ENCODE measurements at places on chromosomes 6 and 20.

DNA sequence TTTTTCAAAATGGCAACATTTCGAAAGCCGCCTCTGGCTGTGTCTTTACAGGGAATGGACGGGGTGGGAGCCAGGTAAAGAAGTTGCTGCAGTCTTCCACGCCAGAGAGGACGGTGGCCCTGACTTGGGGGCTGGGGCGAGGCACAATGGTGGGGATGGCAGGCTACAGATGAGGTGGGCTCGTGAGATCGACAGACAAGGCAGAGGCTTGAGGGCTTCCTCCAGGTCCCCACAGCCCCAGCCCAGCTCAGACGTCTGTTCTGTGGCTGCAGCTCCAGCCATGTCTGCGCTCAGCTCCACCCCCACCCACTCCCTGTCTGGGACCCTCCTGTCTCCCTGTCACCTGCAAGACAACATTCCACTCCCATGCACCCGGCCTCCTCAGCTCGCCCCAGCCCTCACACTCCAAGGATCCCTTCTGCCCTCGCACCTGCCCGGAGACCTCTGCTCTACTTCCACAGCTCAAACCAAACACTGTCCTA is 7.4 kb upstream of the C20orf144 start:
- DNase-seq, result no peak

- no peak for DNase-seq
Observed at GRCh38 chr6:163708466-163708865, 293.9 kb downstream of the QKI start.

GRCh38 chr20:55194947-55195346 is 719.6 kb downstream of the DOK5 start:
- no peak for DNase-seq

DNA sequence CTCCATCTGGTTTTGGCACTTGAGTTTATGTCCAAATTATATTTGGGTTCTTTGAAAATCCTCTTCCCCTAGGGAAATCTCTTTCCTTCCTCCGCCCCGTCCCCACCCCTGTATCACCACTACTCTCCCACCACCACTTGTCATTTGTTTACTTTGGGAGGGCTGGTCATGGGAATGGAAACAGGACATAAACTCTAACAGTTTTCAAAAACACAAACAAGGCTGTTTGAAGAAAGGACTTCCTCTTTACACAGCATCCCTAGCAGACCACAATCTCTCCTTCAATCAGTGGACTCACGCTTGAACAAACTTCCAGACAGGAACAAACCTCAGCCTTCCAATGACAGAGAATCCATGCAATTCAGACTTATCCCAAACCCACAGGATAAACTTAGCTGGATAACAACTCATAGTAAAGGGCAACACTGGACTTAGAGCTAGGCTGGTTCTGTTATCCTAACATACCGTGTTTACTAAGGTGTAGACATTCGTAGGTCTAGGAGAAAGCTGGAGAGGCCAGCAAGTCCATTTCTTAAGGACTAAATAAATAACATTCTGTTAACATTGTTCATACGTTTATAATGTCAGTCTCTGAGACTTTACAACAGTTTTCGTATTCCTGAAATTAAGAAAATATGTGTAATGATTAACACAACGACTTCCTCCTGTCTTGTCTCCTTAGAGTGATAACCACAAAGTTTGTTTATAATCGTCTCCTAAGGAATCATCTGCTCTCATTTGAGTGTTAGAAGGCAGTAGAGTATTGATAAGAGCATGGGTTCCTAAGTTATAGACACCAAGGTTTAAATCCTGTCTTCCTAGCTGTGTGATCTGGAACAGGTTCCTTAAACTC is 44.1 kb upstream of the CTAGE9 start:
- no peak for DNase-seq

DNA sequence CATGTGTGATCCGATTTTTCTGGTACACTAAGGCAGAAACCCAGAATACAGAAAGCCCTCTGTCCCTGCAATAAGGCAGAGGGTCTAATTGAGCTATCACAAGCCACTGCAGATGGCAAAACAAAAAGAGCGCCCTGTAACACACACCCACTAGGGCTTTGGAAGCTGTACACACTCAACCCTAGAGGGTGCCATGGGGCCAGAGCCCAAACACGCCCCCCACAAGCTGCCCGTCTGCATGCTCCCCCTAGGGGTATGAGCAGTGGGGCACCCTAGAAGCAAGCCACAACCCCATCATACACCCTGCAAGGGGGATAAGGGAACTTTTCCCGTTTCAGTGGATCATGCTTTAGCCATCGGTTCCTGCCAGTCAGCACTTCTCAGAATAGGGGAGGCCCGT is 62.2 kb upstream of the PDE10A start:
- DNase-seq, result no peak

- DNase-seq, result no peak
Observed at GRCh38 chr6:89680551-89680950, 42.0 kb upstream of the LYRM2 start.

- DNase-seq, result no peak
Observed at GRCh38 chr20:53599910-53600632, 6.4 kb upstream of the ZNF217 start.

- DNase-seq, result no peak
Observed at GRCh38 chr20:21182832-21183563, 57.1 kb downstream of the KIZ start.

GRCh38 chr6:105452924-105453756 is 50.3 kb upstream of the PREP start:
- peak; percentile 51 for DNase-seq

DNA sequence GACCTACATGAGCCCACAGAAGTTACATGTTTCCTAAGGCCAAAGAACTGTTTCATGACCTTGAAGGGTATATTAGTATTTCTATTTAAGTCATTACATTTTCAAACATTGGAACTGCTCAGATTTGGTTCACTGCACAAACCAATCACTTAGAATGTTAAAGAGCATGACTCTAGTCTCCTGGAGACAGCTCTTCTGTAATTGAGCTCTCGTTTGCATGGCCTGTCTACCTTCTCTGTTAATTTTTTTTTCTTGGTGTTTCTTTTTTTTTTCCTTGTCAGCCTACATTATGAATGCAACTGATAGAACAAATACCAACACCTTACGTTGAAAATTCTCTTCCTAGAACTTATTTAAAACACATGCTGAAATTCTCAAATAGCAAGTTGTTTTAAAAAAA is 860.2 kb upstream of the MAP3K7 start:
- DNase-seq, result no peak

DNA sequence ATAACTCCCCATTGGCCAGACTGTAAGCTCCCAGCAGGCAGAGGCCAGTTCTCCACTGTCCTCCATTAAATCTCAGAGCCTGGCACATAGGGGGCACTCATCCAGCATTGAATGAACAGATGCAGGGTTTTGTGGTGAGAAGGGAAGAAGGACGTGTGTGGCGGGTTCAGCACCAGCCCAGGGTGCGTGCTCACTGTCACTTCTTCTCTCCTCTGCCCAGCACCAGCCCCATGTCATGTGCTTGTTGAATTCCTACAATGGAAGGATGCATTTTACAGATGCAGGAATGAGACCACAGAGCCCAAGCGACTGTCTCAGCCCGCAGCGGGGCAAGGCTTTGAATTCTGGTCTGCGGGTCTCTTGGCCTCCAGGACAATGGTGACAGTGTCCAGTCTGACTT is 149.9 kb downstream of the CEBPB start:
- no peak for DNase-seq

GRCh38 chr6:162543221-162543620 is 184.3 kb downstream of the PRKN start:
- DNase-seq, result no peak

DNA sequence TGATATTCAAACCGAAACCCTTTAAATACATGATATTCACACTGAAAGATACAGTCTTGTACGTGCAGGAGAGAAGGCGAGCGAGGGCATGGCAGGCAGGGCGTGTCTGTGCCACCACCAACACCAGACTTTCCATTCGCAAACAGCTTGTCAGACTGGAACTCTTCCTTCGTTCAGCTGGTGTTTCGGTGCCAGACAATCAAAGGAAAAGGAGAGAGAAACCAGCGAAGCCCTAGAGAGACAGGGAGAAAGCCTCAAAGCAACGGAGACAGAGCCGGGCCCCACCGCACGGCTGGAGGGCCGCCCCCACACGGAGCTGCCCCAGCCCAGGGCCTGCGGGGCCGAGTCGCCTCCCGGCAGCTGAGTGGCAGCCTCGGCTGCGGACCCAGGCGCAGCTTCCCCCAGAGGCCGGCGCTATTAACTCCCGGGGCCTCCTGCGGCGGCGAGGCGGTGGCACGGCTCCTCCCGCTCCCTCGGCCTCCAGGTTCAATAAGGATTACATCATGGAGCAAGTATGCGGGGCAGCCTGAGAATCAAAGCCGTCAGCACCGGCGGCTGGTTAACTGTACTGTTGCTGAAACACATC is 32.1 kb upstream of the NR2E1 start:
- DNase-seq, result no peak

DNA sequence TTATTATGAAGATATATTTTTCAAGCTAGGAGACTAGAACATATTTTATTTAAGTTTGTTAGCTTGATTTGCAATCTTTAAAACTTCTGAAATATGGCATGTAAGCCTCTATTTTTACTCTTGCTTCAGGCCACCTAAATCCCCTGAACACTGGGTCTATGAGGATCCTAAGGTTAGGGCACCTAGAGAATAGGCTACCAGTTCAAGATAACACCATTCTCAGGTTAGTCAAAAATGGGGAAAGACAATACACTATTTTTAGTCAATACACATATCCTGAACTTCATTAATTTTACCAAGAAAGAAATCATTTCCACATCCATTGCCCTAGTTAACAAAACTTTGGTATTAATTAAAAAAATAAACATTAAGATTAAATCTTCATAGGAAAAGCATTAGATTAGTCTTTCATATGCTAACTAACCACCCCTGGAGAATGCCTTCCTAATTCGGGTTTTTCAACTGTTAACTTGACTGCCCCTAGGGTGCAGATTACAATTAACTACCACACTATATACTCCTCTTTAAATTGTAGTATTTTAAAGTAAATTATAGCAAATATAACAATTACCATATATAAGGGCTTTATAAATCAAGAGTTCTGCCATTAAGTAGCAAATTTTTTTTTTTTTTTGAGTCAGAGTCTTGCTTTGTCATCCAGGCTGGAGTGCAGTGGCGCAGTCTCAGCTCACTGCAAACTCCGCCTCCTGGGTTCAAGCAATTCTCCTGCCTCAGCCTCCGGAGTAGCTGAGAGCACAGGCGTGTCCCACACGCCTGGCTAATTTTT is 6.7 kb upstream of the HSF2 start:
- no peak for DNase-seq

- DNase-seq, result no peak
Observed at GRCh38 chr6:79111549-79111948, 33.5 kb upstream of the PHIP start.

Measured in activated gamma-delta T cell treated with Interleukin-2 at 50 U/mL for 16 hours (primary cell).